H1 (cell line): ENCODE measurements at places on chromosomes 5 and 9. TPM values are rescaled to one million over a fixed set of nuclear protein-coding genes. Genes with fewer than 3 reads are reported as not detected.
A peak's percentile ranks its signal among the peaks of the same experiment; 100 is the strongest.

- H3K4me1 ChIP-seq, result no peaks in the 10 kb centered on the region
- DNase-seq, result no peak
- H3K4me3 ChIP-seq, result no peak overlapping the region
- no peaks in the 10 kb centered on the region for H3K36me3 ChIP-seq
These were observed 118.8 kb downstream of the GALNT10 start for GRCh38 chr5:154309371-154309745.

- H3K36me3 ChIP-seq, result no peaks in the 10 kb centered on the region
- no peak overlapping the region for H3K4me3 ChIP-seq
- no peaks in the 10 kb centered on the region for H3K4me1 ChIP-seq
- no peak overlapping the region for H3K27ac ChIP-seq
- DNase-seq, result no peak
These were observed 354.4 kb upstream of the WWC1 start for GRCh38 chr5:167936944-167937634.

DNA sequence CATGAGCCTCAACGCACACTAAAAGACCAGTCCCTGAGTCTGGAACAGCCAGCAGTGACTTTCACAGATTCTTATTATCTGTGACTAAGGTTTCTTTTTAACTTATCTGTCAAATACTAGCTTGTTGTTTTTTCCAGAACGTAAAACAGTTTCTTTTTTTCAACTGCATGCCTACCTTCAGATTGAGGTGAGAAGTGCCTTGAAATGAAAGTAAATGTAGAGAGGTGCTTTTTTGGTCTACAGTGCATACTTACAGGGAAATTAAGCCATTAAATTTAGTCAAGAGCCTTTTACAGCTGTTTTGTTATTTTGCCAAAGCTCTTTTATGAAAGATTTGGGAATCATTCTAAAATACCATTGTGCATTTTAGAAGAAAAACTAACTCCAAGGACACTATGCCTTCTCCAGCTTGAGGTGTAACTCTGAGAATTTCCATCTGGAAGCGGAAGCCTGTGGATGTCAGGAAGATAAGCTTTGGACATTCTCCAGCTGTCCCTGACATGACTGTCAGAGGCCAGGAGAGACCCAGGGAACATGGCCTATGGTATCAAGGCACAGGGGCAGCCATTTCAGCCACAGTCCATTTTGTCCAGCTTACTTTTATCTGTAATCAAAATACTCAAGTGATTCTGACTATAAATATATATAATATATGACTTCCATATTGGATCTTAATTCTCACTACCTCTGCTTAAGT, 230.3 kb downstream of the GLIS3 start:
- H3K4me1 ChIP-seq, result no peaks in the 10 kb centered on the region
- no peak overlapping the region for H3K4me3 ChIP-seq
- H3K27me3 ChIP-seq, result no peaks in the 10 kb centered on the region
- H3K27ac ChIP-seq, result no peak overlapping the region

DNA sequence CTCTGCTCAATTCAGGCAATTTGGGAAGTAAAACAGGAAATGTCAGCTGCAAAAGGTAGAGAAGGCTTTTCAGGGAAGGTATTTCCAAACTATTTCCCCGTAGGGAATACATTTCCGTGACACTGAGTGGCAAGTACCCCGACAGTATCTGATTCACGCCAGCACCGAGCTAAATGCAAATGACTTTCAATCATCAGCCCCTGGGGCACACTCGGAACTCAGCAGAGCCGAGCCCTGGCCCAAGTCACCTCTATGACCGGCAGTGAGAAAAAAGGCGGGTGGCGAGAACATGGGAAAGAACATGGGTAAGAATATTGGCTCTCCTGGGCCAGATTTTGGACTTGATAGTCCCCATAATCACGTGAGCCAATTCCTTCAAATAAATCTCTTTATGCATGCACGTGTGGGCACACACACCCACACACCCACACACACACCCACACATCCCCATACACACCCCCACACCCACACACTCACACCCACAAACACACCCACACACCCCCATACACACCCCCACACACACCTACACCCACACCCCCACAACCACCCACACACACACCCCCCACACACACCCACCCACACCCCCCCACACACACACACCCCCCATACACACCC, 43.0 kb downstream of the COL23A1 start:
- DNase-seq, result no peak
- H3K27me3 ChIP-seq, result no peaks in the 10 kb centered on the region
- no peaks in the 10 kb centered on the region for H3K36me3 ChIP-seq
- H3K4me1 ChIP-seq, result peaks cover 4% of the 10 kb centered on the region
- no peak overlapping the region for H3K4me3 ChIP-seq

Gene TNFSF15
- 0.11 and 0.17 TPM in 2 replicates for total RNA-seq

- H3K4me3 ChIP-seq, result no peak overlapping the region
- DNase-seq, result no peak
- peaks cover 1% of the 10 kb centered on the region for H3K4me1 ChIP-seq
- no peak overlapping the region for H3K27ac ChIP-seq
These were observed 128.7 kb upstream of the BOD1 start for GRCh38 chr5:173745123-173745522.

Gene SLC6A18
- not detected in 2 replicates for total RNA-seq

DNA sequence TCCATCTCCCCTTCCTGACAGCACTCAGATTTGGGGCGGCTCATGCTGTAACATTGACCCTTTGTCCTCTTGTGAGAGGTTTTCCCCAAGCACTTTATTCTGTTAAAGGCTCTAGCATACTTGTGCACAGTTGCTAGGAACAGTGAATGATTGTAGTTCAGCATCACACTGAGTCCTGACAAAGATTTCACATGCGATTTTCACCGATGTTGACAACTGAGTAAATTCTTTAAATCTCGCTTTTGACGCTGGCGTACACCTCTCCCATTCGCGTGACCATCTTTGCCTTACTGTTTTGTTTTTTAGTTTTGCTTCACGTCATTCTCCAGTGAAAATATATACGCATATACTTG, 780 bp downstream of the CDC37L1 start:
- H3K4me3 ChIP-seq, result peak overlapping the region; percentile 79
- peak overlapping the region; percentile 74; the same call in 1 of the 2 replicates for H3K27ac ChIP-seq
- no peak for DNase-seq

- no peaks in the 10 kb centered on the region for H3K36me3 ChIP-seq
- no peaks in the 10 kb centered on the region for H3K4me1 ChIP-seq
- H3K27me3 ChIP-seq, result no peaks in the 10 kb centered on the region
These were observed 1200.2 kb upstream of the CDH6 start for GRCh38 chr5:29993286-29993685.

DNA sequence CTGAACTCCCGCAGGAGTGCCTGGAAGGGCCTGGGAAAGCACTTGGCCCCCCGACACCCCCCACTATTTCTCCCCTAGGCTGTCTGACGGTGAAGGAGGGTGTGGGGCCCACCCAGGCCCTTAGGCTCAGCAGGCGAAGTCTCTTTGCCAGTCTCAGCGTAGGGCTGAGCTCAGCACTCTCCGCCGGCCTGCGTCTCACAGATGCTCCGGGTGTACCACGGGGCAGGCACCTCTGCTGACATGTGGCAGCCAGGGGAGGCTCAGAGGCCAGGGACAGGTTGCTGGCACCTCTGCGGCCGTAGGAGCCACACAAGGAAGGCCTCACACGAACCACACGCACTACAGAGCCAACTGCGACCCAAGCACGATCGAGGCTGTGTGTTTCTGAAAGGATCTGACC, 114.2 kb downstream of the VAV2 start:
- no peaks in the 10 kb centered on the region for H3K36me3 ChIP-seq
- H3K4me3 ChIP-seq, result no peak overlapping the region
- H3K27ac ChIP-seq, result no peak overlapping the region
- peaks cover 11% of the 10 kb centered on the region for H3K4me1 ChIP-seq
- no peak for DNase-seq

- no peak overlapping the region for H3K4me3 ChIP-seq
- DNase-seq, result no peak
- no peak overlapping the region for H3K27ac ChIP-seq
- H3K36me3 ChIP-seq, result no peaks in the 10 kb centered on the region
These were observed 47.7 kb downstream of the SH3TC2 start for GRCh38 chr5:149015126-149015525.

DNA sequence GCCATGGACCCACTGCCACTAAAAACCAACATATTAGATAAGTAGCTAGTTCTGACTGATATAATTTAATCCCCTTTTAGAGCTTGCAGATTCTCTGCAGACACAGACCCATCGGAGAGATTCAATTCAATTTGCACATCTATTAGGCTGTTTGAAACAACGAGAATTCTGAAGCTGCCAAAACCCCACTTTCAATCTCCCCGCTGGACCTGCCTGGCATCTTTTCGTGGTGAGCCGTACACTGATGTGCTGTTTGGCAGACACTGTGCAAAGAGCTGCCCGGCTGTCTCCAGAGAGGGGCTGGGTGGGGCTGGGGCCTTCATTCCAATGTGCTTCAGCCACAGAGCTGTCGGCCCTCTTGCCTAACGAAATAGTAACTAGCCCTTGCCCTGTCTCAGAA, 42.1 kb upstream of the FAM240B start:
- no peak overlapping the region for H3K4me3 ChIP-seq
- no peak for DNase-seq
- no peak overlapping the region for H3K27ac ChIP-seq
- no peaks in the 10 kb centered on the region for H3K36me3 ChIP-seq
- no peaks in the 10 kb centered on the region for H3K27me3 ChIP-seq

GRCh38 chr5:173853370-173854131, 34.6 kb upstream of the CPEB4 start:
- H3K27ac ChIP-seq, result no peak overlapping the region
- no peaks in the 10 kb centered on the region for H3K4me1 ChIP-seq
- no peak overlapping the region for H3K4me3 ChIP-seq

Gene AIF1L
- 149 and 153 TPM in 2 replicates for total RNA-seq

Gene TRIP13
- total RNA-seq, result 34.5 and 39.2 TPM in 2 replicates

Gene PNPLA7
- 0.47 and 0.57 TPM in 2 replicates for total RNA-seq

DNA sequence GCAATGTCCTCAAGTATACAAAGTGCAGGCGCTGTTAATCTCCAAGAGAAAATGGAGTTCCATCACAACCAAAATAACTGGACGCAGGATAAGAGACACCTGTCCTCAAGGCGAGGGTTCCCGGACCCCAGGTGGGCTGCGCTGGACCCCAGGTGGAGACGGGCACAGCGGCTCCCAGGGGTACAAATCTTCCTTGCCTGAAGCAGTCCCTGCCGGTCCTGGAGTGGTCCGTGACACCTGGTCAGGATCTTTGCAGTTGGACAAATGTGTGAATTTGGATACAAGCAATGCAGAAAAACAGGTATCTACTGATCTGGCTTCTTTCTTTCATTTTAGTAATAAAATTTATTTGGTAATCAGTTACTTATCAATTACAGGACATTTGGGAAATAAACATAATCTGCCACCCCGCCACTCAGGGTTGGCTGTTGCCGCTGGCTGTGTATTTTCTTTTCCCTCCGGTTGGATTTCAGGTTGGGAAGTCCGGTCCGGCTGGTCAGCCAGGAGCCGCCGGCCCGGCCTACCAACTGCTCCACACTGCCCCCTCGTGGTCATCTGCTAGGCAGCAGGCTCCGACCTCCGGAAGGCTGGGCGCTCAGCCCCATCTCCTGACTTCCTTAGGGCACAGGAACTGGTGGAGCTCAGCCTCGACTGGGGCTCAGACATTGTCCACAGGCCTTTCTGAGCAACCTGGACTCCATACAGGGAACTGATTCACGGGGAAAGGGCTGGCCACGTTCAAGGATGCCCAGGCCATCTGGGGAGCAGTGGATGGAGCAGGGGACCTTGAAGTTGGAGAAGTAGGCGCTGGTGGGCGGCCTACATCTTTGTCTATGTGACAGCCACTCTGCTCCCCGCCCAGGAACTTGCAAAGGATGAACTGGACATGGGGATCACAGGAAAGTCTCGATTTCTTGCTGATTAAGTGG, 43.4 kb downstream of the NXNL2 start:
- no peak overlapping the region for H3K27ac ChIP-seq
- no peaks in the 10 kb centered on the region; the same call in 1 of the 2 replicates for H3K27me3 ChIP-seq
- DNase-seq, result peak; percentile 99
- no peak overlapping the region for H3K4me3 ChIP-seq

DNA sequence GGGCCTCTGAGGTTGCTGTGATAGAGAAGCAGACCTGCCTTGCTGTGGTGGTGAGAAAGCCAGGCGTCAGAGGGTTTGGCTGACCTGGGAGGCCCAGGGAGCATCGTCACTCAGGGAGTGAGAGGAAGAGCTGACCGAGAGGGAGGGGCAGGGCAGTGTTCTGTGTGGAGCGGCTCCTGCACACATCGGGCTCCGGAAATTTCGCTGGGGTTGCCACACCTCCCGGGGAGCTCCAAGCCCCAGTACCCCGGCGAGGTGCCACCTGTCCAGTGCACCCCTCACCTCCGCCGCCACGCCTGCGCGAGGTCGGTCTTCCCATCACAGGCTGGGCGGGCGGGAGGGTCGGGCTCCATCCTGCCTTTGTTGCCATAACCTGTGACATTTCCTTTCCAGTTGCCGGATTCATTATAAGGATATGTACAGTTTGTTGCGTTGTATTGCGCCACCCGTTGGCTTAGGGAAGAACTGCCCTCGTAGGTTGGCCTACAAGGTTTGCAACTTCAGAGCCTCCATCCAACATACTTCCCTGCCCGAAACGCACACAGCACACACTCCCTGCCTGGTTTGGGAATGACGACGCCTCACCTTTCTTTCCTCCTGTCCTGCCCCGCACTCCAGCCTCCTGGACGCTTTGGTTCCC, 223.2 kb downstream of the CACNA1B start:
- no peaks in the 10 kb centered on the region for H3K4me1 ChIP-seq
- H3K36me3 ChIP-seq, result no peaks in the 10 kb centered on the region
- H3K27ac ChIP-seq, result no peak overlapping the region
- H3K27me3 ChIP-seq, result no peaks in the 10 kb centered on the region

- H3K4me3 ChIP-seq, result peak within 1 kb of the TSS; percentile 50
- H3K27me3 ChIP-seq, result peaks cover 57% of the 10 kb centered on the region
- peaks cover 6% of the 10 kb centered on the region for H3K4me1 ChIP-seq
- H3K36me3 ChIP-seq, result no peaks in the 10 kb centered on the region
- H3K27ac ChIP-seq, result no peak within 1 kb of the TSS
- DNase-seq, result no peak
These were observed at the start of gene TMOD1 for GRCh38 chr9:97501177-97501971. Gene TMOD1 (plus strand): TSS chr9:97501666. CDS start chr9:97524189, 22,523 bp downstream.

Gene ARL14EPL
- total RNA-seq, result not detected in 2 replicates

Gene SLC34A3
- not detected in 2 replicates for total RNA-seq

DNA sequence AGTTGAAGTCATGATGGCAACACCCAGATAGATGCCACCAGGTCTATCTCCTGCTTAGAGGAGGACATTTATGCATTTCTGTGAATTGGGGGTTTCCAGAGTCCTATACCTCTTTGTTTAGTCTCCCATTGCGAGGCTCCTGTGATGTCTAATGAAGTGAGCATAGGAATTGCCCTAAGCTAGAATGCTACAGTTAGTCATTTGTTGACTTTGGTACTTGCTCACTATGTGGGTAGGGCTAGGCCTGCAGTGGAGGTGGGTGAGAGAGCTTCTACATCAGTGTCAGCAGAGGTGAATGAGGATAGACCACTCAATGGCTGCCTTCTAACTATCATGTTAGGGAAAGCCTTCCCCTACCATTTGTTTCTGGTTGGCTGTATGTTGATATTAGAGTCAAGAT, 173.3 kb upstream of the POC5 start:
- no peaks in the 10 kb centered on the region for H3K27me3 ChIP-seq
- H3K36me3 ChIP-seq, result no peaks in the 10 kb centered on the region
- H3K4me3 ChIP-seq, result no peak overlapping the region
- H3K4me1 ChIP-seq, result no peaks in the 10 kb centered on the region
- no peak overlapping the region for H3K27ac ChIP-seq
- no peak for DNase-seq

GRCh38 chr5:72378639-72379289, 58.6 kb downstream of the PTCD2 start:
- no peak for DNase-seq
- H3K36me3 ChIP-seq, result no peaks in the 10 kb centered on the region
- no peak overlapping the region for H3K4me3 ChIP-seq

GRCh38 chr5:171207256-171207847, 101.7 kb upstream of the TLX3 start:
- H3K27me3 ChIP-seq, result no peaks in the 10 kb centered on the region
- H3K36me3 ChIP-seq, result no peaks in the 10 kb centered on the region
- no peak overlapping the region for H3K4me3 ChIP-seq
- H3K27ac ChIP-seq, result no peak overlapping the region
- peak; percentile 47 for DNase-seq
- H3K4me1 ChIP-seq, result no peaks in the 10 kb centered on the region
